Amygdala (tissue), 56 donors: ENCODE measurements at places on chromosomes 5 and 9.

DNA sequence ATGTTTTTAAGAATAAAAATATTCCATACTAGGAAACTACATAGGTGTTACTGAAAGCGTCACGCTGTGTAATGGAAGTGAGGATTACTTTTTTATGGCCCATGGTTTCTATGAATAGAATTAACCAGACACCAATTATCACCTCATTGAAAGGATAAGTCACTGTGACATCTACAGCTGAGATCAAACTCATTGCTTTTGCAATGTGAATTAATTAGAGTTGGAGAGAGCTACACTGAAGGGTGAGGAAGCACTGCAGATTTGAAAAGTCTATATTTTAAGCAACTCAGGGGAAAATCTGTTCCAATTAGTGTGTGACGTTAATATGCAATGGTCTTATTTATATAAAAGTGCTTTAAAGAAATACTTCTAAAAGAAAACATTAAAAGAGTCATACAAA lies 1300.1 kb upstream of the DMAC1 start:
- no peak for DNase-seq

GRCh38 chr9:137041124-137041523 lies 4.9 kb downstream of the NPDC1 start:
- DNase-seq = no peak

- peak; percentile 35 for DNase-seq
Measured at GRCh38 chr9:100216178-100216787, 117.2 kb downstream of the INVS start.

GRCh38 chr5:175214152-175214551 lies 229.8 kb downstream of the DRD1 start:
- no peak for DNase-seq

DNA sequence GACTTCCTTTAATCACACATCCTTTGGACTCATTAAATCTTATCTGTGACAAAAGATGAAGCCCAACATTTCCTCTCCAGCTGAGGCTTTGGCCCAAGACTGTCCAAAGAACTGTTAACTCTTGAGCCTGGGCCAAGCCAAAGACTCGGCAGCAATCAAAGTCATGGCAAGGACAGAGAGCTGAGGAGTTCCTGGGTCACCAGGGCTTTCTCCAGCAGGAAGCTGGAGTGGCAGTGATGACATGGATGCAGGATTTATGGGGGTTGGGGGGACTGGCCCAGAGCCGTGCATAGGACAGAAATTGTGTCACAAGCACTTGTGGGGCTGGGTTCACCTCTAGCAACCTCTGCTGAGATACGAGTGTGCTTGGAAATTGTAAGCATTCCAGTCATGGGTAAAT lies 440.3 kb downstream of the PLK2 start:
- no peak for DNase-seq

- DNase-seq = no peak
Measured at GRCh38 chr9:18821788-18822187, 211.2 kb downstream of the SAXO1 start.

DNA sequence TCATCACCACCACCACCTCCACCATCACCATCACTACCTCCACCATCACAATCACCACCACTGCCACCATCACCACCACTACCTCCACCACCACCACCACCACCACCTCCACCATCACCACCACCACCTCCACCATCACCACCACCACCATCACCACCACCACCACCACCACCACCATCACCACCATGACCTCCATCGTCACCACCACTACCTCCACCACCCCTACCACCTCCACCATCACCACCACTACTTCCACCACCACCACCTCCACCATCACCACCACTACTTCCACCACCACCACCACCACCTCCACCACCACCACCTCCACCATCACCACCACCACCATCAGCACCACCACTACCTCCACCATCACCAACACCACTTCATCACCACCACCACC lies 23.5 kb upstream of the ADCY2 start:
- DNase-seq = no peak

- no peak for DNase-seq
Measured at GRCh38 chr5:23884405-23885031, 377.1 kb downstream of the PRDM9 start.

- DNase-seq = no peak
Measured at GRCh38 chr9:136316271-136316751, 11.0 kb upstream of the GPSM1 start.

GRCh38 chr5:172281346-172281745 lies 2.2 kb downstream of the UBTD2 start:
- no peak for DNase-seq

GRCh38 chr5:16883806-16884205 lies 52.3 kb downstream of the MYO10 start:
- DNase-seq = no peak

DNA sequence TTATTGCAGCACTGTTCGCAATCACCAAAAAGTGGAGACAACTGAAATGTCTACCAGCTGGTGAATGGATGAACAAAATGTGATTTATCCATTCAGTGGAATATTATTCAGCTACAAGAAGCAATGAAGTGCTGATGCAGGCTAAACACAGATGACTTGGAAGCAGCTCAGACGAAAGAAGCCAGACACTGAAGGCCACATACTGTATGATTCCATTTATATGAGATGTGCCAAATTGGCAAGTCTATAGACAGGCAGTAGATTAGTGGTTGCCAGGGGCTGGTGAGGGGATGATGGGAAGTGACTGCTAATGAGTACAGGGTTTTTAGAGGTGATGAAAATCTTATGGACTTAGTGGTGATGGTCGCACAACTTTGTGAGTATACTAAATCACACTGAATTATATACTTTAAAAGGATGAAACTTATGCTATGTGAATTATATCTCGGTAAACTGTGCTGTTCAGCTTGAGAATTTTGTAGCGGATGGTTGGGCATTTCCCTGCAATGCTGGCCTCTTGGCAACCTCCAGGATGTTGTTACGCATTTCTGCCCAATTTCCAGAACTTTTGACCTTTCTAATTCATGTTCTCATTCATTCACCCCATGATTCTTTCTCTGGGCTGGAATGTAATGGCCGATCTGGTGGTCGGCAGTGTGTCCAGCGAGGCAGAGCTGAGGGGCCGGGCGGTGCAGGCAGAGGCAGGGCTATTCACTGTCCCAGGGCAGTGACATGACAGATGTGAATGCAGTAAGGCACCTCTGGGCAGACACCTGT lies 22.0 kb upstream of the WNK2 start:
- DNase-seq = no peak

GRCh38 chr5:169700611-169701010 lies 63.5 kb downstream of the DOCK2 start:
- no peak for DNase-seq

DNA sequence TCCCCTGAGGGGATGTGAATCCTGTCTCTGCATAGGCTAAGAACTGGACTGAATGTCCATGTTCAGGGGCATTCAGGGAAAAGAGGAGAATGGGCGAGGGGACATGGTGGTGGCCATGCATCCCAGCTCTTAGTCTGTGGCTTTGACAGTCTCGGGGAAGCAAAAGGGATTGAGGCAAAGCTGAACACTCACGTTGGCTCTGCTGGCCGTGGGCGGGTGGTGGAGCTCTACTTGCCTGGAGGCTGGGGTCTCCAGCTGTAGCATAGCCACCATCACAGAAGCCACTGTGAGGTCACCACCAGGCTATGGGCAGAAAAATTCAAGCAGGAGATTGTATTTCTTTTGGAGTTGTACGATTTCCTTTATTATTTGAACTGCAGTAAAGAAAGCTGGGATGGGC lies 4.1 kb downstream of the GARIN3 start:
- DNase-seq = no peak

DNA sequence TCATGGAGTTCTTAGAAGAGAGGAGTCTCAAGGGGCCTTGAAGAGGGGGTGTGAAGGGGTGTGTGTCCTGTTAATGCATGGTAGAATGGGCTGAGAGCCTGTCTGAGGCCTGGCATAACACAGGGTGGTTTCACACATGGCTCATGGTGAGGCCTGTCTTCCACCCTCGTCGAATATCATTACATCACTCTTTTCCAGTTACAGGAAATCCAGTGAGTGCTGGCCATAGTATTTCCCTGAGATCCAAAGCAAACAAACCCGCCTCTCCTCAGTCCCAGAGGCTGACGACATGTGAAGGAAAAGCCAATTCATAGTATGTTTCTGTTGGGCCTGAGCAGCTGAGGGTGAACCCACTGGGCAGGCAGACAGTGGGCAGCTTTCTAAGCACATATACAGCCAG lies 159.4 kb upstream of the NR3C1 start:
- no peak for DNase-seq

- DNase-seq = no peak
Measured at GRCh38 chr9:69999315-69999714, 44.3 kb upstream of the MAMDC2 start.

DNA sequence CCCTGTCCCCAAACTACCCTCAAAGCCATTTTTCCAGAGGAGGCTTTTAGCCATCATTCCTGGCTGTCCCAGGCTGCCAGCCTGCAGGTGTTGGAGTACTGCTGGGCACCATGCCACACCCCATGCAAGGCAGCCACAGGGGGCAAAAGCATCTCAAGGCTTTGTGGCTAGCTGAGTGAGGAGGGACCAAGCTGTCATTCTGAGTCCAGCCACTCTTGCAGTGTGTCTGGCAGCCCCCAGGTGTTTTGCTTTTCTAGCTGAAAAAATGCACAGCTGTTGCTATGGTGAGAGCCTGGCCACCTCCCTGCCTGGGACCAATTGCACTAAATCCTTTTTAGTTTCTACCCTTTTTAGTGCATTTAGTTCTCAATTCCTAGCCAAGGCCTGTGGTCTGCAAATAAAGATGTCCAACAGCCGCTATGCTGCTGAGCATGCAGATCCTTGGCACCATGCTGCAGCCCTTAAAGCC lies 50.4 kb upstream of the PTGS1 start:
- no peak for DNase-seq

GRCh38 chr5:124034083-124034700 lies 522.2 kb downstream of the CSNK1G3 start:
- DNase-seq = no peak

DNA sequence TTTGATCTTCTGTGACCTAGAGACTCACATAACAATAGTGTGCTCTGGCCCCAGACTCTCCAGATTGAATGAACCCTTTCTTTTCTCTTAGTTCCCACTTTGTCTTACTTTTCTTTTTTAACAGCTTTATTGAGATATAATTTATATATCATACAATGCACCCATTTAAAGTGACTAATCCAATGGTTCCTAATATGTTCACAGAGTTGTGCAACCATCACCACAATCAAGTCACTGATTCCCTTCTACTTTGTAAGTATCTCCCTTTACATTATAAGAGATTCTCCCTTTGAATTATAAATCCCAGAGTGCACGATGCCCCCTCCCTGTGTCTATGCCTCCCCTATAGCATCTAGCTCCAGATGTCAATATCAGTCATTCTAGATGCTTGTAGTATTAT lies 172.4 kb downstream of the HINT1 start:
- no peak for DNase-seq

GRCh38 chr9:69076550-69076949 lies 41.0 kb downstream of the FXN start:
- DNase-seq = no peak

DNA sequence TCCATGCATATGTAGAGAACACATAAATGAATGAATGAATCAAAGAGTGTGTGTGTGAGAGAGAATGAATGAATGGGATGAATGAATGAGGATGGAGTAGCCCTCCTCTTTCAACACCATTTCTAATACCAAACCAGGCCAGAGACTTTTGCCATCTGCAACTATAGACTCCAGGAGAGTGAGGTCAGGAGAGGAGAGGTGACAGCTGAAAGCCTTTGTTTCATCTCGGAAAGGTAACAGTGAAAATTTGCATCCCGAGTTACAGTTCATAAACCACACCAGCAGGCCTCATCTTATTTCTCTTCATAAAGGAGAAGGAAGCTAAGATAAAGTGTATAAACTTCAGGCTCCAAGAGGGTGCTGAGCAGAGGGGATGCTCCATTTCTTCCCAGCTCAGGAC lies 255.3 kb upstream of the KLF4 start:
- DNase-seq = no peak

- DNase-seq = no peak
Measured at GRCh38 chr5:139461698-139462097, 845 bp downstream of the ECSCR start.

GRCh38 chr9:118693645-118694044 lies 675.6 kb downstream of the BRINP1 start:
- DNase-seq = no peak

DNA sequence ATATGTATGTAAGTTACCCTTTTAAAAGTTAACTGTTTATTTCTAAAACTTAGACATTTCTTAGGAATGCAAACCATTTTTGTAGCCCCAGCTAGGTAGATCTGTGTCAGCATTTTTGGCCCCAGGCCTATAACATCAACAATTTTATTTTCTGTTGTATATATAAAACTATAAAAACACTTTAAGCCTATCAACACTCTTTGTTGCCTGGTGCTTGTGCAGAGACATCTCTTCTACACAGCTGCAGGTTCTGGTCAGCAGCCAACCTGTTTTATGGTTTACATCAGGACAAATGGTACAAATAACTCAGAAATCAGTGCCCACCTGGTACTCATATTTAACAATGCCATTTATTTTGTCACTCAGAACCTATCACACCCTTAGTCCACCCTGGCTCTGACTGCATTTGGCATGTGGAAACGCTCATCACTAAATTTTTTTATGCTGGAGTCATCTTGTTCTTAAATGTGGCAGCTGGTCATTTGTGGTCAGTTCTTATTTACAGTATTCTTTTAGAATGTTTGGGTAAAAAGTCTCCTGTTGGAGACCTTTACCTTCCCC lies 173.4 kb downstream of the DNAH5 start:
- DNase-seq = no peak

- no peak for DNase-seq
Measured at GRCh38 chr5:101663543-101663942, 632.5 kb downstream of the SLCO4C1 start.

DNA sequence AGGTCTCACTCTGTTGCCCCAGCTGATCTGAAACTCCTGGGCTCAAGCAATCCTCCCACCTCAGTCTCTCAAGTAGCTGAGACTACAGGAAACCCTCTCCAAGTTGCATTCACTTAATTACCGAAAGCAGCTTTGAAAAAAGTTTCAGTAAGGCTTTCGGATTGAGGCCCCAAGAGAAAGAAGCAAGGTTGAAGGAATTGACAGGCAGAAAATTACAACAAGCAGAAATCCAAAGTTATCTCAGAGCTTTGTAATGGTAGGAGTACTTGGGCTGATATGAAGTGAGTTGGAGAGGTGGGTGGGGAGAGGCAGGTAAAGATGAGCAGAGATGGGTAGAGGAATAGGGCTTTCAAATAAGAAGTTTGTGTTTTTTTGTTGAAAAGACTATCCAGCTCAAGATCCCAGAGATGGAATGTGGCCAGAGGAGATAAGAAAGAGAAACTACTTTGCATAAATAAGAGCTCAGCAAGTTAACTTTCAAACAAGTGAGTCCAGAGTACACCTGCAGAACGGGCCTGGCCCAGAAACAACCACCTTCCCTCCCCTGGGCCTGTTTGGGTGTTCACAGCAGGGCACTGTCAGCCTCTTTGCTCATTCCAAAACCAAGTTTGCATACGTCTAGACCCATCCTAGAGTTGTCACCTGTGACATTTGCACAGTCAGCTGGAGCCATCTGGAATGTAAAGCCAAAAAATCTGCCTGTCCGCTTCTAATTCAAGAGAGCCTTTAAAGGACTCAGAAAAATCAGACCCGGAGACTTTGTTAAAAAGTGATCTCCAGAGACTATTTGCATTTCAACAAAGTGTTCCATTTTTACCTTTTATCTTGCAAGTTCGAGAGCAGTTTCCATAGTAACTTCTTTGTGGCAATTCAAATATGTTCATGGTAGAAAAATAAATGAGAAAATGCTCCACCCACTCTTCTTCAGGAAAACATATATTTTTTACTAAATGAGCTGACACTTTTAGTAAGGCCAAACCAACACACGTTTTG lies 2.2 kb upstream of the CLINT1 start:
- no peak for DNase-seq
